A549 treated with AZD2906 at 1 μM for 4 hours (cell line): ENCODE measurements at places on chromosomes 3 and 15. TPM values are rescaled to one million over a fixed set of nuclear protein-coding genes. Genes with fewer than 3 reads are reported as not detected.

The PLS1 gene
- 8.4 to 11.1 TPM (median 9.6 TPM) in 5 replicates for total RNA-seq

The ARHGAP31 gene
- 0.63 to 1.3 TPM (median 1.1 TPM) in 5 replicates for total RNA-seq

The MASP1 gene
- total RNA-seq = 0.11 to 0.27 TPM (median 0.17 TPM) in 3 of 5 replicates, not detected in the others

The LCMT2 gene
- total RNA-seq = 5.8 to 8.0 TPM (median 6.6 TPM) in 5 replicates

The CD80 gene
- 0.03 TPM in 1 of 5 replicates, not detected in the others for total RNA-seq

The MITF gene
- 5.3 to 7.2 TPM (median 6.6 TPM) in 5 replicates for total RNA-seq

The GAP43 gene
- total RNA-seq = 0.05 to 0.07 TPM (median 0.06 TPM) in 4 of 5 replicates, not detected in the other

The SV2B gene
- 0.13 to 0.28 TPM (median 0.15 TPM) in 5 replicates for total RNA-seq

The MNS1 gene
- 1.9 to 3.4 TPM (median 2.6 TPM) in 5 replicates for total RNA-seq

The CAMK2N2 gene
- 0.69 to 1.8 TPM (median 1.4 TPM) in 5 replicates for total RNA-seq

The GOLGA6L4 gene
- total RNA-seq = 0.60 to 1.6 TPM (median 0.88 TPM) in 5 replicates

The GOLGA8T gene
- total RNA-seq = 0.84 to 1.9 TPM (median 1.6 TPM) in 5 replicates

The BFSP2 gene
- not detected in 5 replicates for total RNA-seq

The TMEM158 gene
- total RNA-seq = 6.3 to 11.3 TPM (median 10.0 TPM) in 5 replicates

The ITPKA gene
- total RNA-seq = 6.5 to 12.4 TPM (median 10.2 TPM) in 5 replicates

The SSUH2 gene
- total RNA-seq = 0.60 to 1.1 TPM (median 1.0 TPM) in 5 replicates

The HTR3E gene
- total RNA-seq = not detected in 5 replicates

The GPR27 gene
- 2.2 to 3.3 TPM (median 3.0 TPM) in 5 replicates for total RNA-seq

The ZNF502 gene
- 1.2 to 2.2 TPM (median 1.5 TPM) in 5 replicates for total RNA-seq

The TMEM45A gene
- total RNA-seq = 1.8 to 2.6 TPM (median 1.9 TPM) in 5 replicates

The LRTM1 gene
- not detected in 5 replicates for total RNA-seq

The FRMD5 gene
- 1.7 to 2.8 TPM (median 2.0 TPM) in 5 replicates for total RNA-seq

The VGLL3 gene
- total RNA-seq = 6.7 to 11.3 TPM (median 10.7 TPM) in 5 replicates

The POC1A gene
- 16.6 to 19.5 TPM (median 18.9 TPM) in 5 replicates for total RNA-seq

The KCNH8 gene
- not detected in 5 replicates for total RNA-seq

The CLDND1 gene
- total RNA-seq = 45.0 to 66.3 TPM (median 55.8 TPM) in 5 replicates

The RLBP1 gene
- total RNA-seq = not detected in 5 replicates

The RBMS3 gene
- total RNA-seq = 0.43 to 1.1 TPM (median 0.88 TPM) in 5 replicates

The GASK1A gene
- not detected in 5 replicates for total RNA-seq

The SEMA3G gene
- 0.06 to 0.21 TPM (median 0.07 TPM) in 5 replicates for total RNA-seq

The STT3B gene
- 59.8 to 84.3 TPM (median 68.7 TPM) in 5 replicates for total RNA-seq

The NANOGP8 gene
- not detected in 5 replicates for total RNA-seq

The ERICH6 gene
- 0.10 TPM in 1 of 5 replicates, not detected in the others for total RNA-seq

The ROPN1 gene
- not detected in 5 replicates for total RNA-seq

The MEGF11 gene
- total RNA-seq = 0.27 to 0.71 TPM (median 0.45 TPM) in 5 replicates

The KLHL40 gene
- not detected in 5 replicates for total RNA-seq

The FGF12 gene
- total RNA-seq = 0.48 to 0.71 TPM (median 0.65 TPM) in 5 replicates

The GP5 gene
- total RNA-seq = 0.01 to 0.02 TPM in 2 of 5 replicates, not detected in the others

The CHD2 gene
- total RNA-seq = 23.4 to 30.7 TPM (median 26.7 TPM) in 5 replicates

The ZDHHC19 gene
- total RNA-seq = 0.22 to 0.35 TPM (median 0.29 TPM) in 4 of 5 replicates, not detected in the other

The MCF2L2 gene
- 0.10 to 0.26 TPM (median 0.20 TPM) in 5 replicates for total RNA-seq

The GADL1 gene
- total RNA-seq = not detected in 5 replicates

The FGD5 gene
- total RNA-seq = 0.02 to 0.03 TPM (median 0.03 TPM) in 4 of 5 replicates, not detected in the other

The TMCC1 gene
- total RNA-seq = 9.0 to 20.6 TPM (median 9.7 TPM) in 5 replicates

The CPA3 gene
- total RNA-seq = not detected in 5 replicates

The CHST13 gene
- 0.31 to 1.0 TPM (median 0.91 TPM) in 5 replicates for total RNA-seq

The ARL14 gene
- total RNA-seq = 0.30 to 0.59 TPM (median 0.41 TPM) in 5 replicates

The PLA2G4E gene
- 0.06 TPM in 1 of 5 replicates, not detected in the others for total RNA-seq

The HIGD1A gene
- total RNA-seq = 70.8 to 94.1 TPM (median 72.1 TPM) in 5 replicates

The PPARG gene
- 36.7 to 41.7 TPM (median 39.5 TPM) in 5 replicates for total RNA-seq

The GOLGA8K gene
- 0.31 to 1.2 TPM (median 0.75 TPM) in 5 replicates for total RNA-seq

The CFAP44 gene
- 0.93 to 1.5 TPM (median 1.1 TPM) in 5 replicates for total RNA-seq

The FGF7 gene
- not detected in 5 replicates for total RNA-seq

The TM6SF1 gene
- 0.09 to 0.13 TPM (median 0.10 TPM) in 4 of 5 replicates, not detected in the other for total RNA-seq

The GABRR3 gene
- total RNA-seq = not detected in 5 replicates

The HHLA2 gene
- total RNA-seq = 0.03 to 0.11 TPM (median 0.06 TPM) in 3 of 5 replicates, not detected in the others
